ENCODE measurements at places on chromosomes 4 and X. TPM values are rescaled to one million over a fixed set of nuclear protein-coding genes. Genes with fewer than 3 reads are reported as not detected.

DNA sequence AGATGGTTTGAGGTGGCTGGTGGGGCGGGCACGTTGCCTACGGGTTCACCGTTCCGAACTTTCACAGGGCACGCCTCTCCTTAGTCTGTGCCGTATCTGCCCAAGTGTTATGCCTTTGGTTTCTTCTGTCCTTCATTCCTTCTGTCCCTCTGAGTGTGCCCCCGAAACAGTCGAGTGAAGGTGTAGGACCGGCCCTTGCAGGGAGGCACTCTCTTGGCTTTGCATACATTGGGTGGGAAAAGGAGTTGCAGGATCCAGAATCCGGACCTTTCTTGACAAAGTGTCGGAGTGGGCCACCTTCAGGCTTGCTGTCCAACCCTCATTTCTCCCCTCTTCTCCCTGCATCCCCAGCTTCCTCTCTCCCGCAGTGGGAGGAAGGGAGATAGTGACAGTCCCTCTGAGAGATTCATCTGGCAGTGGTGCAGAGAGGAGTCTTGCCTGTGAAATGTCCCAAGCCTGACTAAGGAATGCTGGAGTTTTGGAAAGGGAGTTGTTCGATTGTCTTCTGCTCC is 569 bp downstream of the ARFIP1 start:
- DNase-seq = no peak

GRCh38 chr4:150289881-150290280 is 211.6 kb downstream of the DCLK2 start:
- DNase-seq = peak; percentile 84

DNA sequence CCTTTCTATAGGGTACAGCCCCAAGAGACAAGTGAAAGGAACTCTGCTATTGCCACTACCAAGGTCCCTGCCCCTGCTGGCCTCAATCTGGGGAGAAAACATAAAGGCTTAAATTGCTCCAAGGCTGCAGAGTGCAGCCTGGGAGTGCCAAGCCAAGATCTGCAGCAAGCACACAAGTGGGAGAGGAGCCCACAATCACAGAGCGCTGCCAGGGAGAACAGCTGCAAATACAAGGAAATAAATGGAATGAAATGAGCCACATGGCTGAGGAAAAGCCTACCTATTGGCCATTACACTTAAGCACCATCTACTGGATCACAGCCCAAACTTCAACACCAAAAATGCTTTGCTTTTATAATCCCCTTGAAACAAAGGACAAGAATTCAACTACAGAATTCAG is 582.4 kb downstream of the FAM133A start:
- no peak for DNase-seq

DNA sequence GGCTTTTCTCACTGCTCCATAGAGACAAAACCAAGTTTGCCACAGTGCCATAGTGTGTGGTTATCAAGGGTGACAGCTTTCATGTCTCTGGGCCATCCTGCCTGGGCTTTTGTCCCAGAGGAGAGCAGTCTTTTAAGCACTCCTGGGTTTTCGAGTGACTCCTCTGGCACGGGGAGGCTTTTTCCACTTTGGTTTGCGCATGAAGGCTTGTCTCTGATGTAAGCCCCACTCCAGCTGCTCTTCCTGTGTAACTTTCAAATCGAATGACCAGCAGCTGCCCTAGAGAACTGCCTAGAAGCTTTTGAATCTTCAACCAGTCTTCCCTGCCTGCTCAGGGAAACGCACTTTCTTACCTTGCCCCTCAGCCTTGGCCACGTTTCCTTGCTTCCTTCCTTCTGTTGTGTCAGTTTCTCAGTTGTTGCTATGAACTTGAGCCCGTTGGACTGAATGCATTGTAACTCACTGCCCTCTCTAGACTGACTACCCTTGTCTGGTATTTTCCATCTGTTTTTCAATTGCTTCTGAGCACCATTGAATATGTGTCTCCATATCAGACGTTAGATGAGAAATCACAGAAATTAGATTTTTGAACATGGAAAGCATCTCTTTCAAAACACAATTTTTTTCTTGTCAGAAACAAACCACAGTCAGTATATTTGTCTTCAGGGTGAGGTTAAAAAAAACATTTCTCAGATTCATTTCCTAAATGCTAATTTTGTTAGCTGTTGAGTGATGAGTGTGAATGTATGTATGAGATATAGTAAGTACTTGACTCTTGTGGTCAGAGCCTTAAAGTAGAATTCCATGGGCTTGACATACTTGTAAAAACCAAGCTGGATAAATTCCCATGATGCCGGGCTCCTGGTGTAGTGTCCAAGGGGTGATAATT is 45.3 kb downstream of the SLC9A6 start:
- no peak for DNase-seq

DNA sequence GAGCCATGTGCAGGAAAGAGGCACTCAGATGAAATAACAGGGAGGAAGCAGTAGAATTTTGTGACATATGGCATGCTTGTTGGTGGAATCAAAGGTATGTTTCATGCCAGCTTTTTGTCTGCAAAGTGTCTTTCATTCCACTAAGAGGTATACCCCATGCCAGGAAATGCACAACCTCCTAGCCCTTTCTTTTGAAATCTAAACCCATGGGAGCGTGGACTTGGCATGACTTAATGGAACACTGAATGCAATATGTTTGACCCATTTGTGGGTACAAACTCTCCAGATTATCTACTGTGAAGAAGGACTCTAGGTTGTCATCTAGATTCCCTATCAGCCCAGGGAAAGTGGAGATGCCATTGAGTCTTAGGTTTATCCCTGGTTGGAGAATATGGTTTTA is 338.3 kb upstream of the TEX13C start:
- no peak for DNase-seq

- peak; percentile 54 for DNase-seq
Measured at GRCh38 chr4:151772274-151772673, 11.5 kb upstream of the GATB start.

The GAB3 gene
- 7.0 TPM for total RNA-seq

DNA sequence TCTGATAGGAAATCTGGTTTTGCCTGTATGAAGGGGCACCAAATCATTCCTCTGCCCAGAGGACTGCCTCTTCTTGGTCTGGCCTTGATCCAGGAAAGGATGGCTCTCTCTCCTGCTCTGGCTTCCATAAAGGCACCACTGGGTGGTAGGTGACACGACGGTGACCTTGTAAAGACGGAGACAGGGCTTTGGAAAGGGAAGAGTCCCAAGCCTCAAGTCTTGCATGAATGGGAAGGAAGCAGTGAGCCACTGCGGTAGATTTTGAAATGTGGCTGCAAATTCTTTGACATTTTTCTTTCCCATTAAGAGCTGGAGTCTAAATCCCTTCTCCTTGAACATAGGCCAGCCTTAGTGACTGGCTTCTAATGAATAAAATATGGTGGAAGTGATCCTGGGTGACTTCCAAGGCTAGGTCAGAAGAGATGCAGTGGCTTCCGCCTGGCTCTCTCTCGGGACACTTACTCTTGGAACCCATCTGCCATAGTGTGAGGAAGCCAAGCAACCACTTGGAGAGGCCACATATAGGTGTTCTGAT is 347.4 kb downstream of the BCOR start:
- DNase-seq = no peak

DNA sequence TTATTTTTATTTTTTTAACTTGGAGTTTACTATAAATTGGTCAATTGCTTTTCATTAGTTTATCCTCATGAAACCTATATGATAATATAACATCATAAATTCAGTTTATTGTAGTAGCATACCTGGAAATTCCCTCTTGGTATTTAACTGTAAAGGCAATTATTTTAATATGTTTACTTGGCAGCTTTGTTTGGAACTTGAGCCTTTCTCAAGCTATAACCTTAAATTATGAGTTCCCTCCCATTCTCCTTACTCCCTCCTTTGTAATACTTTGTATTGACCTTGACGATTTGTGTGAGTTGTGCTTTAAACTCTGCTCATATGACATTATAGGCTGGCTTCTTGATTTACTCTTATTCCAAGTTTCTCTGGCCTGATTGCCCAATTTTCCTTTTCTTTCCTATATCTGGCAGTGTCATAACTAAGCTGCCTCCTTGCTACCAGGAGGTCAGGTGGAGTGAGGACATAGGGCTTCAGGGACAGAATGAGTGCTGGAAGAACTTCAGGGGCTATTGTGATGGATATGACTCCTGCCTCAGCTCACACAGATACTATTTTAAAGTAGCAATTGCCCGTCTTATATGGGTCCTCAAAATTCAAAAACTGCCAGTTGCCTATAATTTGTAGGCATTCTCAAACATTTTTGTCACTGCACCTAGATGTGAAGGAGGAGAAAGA is 77.7 kb downstream of the RAP1GDS1 start:
- DNase-seq = no peak

- DNase-seq = no peak
Measured at GRCh38 chrX:65253817-65254216, 277.6 kb upstream of the ZC4H2 start.

DNA sequence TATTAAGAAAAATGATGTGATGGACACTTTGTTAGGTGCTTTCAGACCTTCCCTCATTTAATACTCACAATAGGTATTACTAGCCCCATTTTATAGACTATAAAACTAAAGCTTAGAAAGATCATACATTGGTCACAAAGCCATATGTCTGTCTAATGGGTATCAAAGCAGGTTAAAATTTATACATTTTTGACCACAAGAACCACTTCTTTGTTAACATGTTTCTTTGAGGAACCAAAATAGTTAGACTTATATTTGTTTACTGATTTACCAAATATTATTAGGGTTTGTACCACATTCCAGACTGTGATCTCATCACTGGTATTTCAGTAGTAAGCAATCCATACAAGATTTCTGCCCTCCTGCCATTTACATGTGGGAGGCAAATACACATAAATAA is 363.3 kb downstream of the NAF1 start:
- DNase-seq = no peak

DNA sequence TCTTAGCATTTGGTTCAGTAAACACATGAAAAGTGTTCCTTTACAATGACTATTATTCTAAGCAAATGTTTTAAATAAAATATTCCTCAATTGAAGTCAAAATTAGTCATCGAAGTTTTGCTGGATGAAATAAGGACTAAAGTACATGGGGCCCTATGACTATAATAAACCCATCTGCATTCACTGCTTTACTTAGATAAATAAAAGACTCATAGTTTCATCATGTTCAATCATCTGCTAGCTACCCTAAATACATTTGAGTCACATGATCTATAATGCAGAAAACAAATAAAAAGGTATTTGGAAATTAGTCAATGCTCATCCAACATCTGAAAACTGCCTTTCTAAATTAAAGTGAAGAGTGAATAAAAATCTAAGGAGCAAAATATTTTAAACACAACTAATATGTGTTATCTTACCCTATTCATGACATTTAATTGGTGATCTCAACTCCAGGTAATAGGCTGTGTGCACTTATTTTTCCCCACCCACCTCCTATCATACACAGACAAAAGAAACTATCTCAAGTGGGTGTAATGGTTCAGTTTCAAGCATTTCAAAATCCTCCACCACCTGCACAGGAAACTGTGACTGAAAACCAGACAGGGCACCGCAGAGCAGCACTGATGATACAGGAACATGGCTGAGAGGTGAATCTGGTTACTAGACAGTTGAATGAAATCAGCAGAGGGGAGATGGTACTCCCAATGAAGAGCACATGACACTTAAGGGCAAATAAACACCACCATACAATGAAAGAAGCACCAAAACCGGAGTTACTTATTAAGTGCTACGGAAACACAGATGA is 78.6 kb downstream of the CAMK2D start:
- DNase-seq = no peak

GRCh38 chrX:40530509-40530908 is 50.3 kb upstream of the ATP6AP2 start:
- peak; percentile 15 for DNase-seq

- no peak for DNase-seq
Measured at GRCh38 chr4:68518889-68519288, 57.2 kb downstream of the UGT2B17 start.

- no peak for DNase-seq
Measured at GRCh38 chr4:25888781-25889180, 25.2 kb upstream of the SMIM20 start.

DNA sequence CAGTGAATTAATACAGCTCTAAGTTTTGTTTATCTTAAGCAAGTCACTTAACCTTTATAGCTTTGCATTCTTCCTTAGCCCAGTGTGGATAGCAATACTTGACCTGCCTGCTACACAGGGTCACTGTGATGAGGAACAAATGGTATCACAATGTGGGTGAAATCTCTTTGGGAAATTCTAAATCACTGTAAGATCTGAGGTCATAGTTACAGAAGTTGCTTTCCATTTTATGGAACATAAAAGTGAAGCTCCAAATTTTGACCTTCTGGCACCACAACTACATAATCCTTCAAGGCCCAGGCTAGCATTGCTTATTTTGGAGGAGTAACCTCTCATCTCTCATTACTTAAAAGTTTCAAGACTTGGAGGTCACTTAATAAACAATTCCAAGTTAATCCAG is 227.7 kb downstream of the USP46 start:
- DNase-seq = no peak

The IL1RAPL1 gene
- total RNA-seq = 0.24 TPM

The TEX13B gene
- total RNA-seq = 1.2 TPM

The C4orf36 gene
- not detected for total RNA-seq

The SLC10A4 gene
- not detected for total RNA-seq

GRCh38 chr4:2291705-2292645 is 30.1 kb upstream of the MXD4 start:
- no peak for DNase-seq

The DCAF8L2 gene
- total RNA-seq = 0.24 TPM

The TLR2 gene
- total RNA-seq = 16.4 TPM

The C4orf46 gene
- total RNA-seq = 14.9 TPM

- peak; percentile 77 for DNase-seq
Measured at GRCh38 chr4:108337923-108338322, 169.2 kb upstream of the LEF1 start.

- peak; percentile 28 for DNase-seq
Measured at GRCh38 chr4:16626945-16627344, 271.5 kb downstream of the LDB2 start.

All from umbilical cord (tissue), 2 donors.